ENCODE measurements at places on chromosomes 12 and 14.

DNA sequence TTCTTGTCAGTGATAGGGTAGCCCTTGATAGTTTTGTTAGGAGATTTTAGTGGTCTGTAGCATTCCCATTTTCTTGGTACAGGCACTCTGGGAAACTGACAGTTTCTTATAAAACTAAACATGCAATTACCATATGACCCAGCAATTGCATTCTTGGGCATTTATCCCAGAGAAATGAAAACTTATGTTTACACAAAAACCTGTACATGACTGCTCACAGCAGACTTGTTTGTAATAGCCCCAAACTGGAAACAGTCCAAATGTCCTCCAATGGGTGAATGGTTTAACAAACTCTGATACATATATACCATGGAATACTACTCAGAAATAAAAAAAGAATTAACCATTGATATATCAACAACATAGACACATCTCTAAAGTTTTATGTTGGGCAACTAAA is 75.5 kb downstream of the BORCS5 start:
- DNase-seq = no peak

- DNase-seq = no peak
Measured at GRCh38 chr12:11749943-11750690, 100.6 kb downstream of the ETV6 start.

GRCh38 chr12:88037770-88038169 is 8.6 kb upstream of the C12orf50 start:
- DNase-seq = no peak

DNA sequence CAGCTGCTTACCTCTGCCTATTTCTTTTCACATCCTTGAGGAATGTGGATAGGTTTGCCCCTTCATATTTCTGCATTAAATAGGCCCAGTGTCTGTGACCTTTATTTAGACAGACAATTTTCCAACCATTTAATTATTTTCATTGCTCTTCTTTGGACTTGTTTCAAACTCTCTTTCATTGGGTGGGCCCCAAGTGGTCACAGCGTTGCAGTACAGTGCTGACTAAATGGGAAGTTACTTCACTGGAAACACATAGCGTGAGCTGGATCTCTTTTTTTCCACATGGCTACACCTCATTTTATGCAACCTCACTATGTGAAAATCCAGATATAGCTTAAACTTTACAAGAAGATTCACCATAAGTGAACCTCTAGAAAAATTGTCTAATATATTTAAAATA is 438.9 kb downstream of the ADAMTS20 start:
- no peak for DNase-seq
